ENCODE measurements at places on chromosomes 5 and 9. TPM values are rescaled to one million over a fixed set of nuclear protein-coding genes. Genes with fewer than 3 reads are reported as not detected.

GRCh38 chr5:6471252-6471651 is 22.6 kb downstream of the UBE2QL1 start:
- peaks cover 18% of the 10 kb centered on the region for H3K4me1 ChIP-seq
- H3K36me3 ChIP-seq: no peaks in the 10 kb centered on the region
- no peak overlapping the region for H3K4me3 ChIP-seq

DNA sequence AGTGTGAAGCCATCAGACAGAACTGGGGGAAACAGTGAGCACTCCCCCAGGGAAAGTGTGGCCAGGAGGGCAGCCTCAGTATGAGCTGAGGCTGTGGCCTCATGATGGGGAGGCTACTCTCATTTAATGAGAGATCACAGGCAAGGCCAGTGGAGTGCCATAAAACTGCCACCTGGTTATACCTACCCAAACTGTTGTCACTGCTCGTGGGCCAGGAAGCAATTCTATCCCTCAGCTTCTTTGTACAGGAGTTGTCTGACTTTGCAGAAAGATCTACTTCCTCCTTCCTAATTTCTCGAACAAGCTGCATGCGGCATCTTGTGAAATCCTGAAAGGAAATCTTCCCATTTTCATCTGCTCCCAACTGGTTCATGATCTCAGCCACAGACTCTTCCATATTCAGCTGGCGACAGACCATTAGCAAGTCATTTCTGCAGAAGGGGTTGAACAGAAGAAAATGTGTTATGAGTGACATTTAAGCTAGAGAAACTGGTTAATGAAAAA is 50.0 kb downstream of the TSSK1B start:
- DNase-seq: no peak
- no peaks in the 10 kb centered on the region for H3K4me1 ChIP-seq
- no peaks in the 10 kb centered on the region for H3K36me3 ChIP-seq
- no peak overlapping the region for H3K27ac ChIP-seq

DNA sequence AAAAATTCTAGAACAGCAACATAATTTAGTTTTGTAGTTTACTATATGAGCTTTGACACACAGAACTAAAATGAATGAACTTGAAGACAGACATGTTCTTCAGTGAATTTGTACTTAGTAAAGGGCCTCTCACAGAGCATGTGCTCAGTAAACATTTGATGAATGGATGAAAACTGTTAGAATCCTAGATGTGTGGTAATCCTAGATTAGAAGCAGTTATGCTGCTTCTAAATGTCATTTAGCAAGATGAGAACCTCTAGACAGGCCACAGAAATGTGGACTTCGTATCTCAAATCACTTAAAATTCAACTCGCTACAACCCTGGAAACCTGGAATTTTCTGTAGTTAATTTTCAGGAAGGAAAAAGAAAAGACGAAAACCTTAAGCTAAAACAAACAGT is 8.5 kb downstream of the GOLPH3 start:
- DNase-seq: no peak
- H3K4me3 ChIP-seq: no peak overlapping the region
- peaks cover 78% of the 10 kb centered on the region for H3K4me1 ChIP-seq
- no peaks in the 10 kb centered on the region for H3K36me3 ChIP-seq

- no peak overlapping the region for H3K4me3 ChIP-seq
- DNase-seq: no peak
- H3K27ac ChIP-seq: no peak overlapping the region
- no peaks in the 10 kb centered on the region for H3K27me3 ChIP-seq
- no peaks in the 10 kb centered on the region for H3K4me1 ChIP-seq
Observed at GRCh38 chr9:120592210-120592609, 12.2 kb upstream of the CDK5RAP2 start.

- H3K4me3 ChIP-seq: no peak overlapping the region
- H3K36me3 ChIP-seq: no peaks in the 10 kb centered on the region
- H3K27me3 ChIP-seq: no peaks in the 10 kb centered on the region
- DNase-seq: no peak
Observed at GRCh38 chr5:10364186-10364689, 10.7 kb downstream of the MARCHF6 start.

- no peak overlapping the region for H3K27ac ChIP-seq
- H3K27me3 ChIP-seq: no peaks in the 10 kb centered on the region
- no peak overlapping the region for H3K4me3 ChIP-seq
- DNase-seq: no peak
- no peaks in the 10 kb centered on the region for H3K4me1 ChIP-seq
Observed at GRCh38 chr9:24879591-24879990, 333.9 kb upstream of the IZUMO3 start.

- no peaks in the 10 kb centered on the region for H3K36me3 ChIP-seq
- H3K27me3 ChIP-seq: no peaks in the 10 kb centered on the region
- peaks cover 39% of the 10 kb centered on the region for H3K4me1 ChIP-seq
- no peak for DNase-seq
- H3K4me3 ChIP-seq: no peak overlapping the region
Observed at GRCh38 chr5:14038341-14038959, 94.0 kb upstream of the DNAH5 start.

Gene PFN3
- total RNA-seq: not detected

Gene SLC23A1
- total RNA-seq: not detected

Gene FOXB2
- not detected for total RNA-seq

Gene NRG2
- 6.4 TPM for total RNA-seq
